CD4-positive, alpha-beta T cell treated with Interleukin-12 subunit alpha and Interleukin-12 subunit beta, for 1 hour (primary cell): ENCODE measurements at places on chromosomes 7 and 10.

DNA sequence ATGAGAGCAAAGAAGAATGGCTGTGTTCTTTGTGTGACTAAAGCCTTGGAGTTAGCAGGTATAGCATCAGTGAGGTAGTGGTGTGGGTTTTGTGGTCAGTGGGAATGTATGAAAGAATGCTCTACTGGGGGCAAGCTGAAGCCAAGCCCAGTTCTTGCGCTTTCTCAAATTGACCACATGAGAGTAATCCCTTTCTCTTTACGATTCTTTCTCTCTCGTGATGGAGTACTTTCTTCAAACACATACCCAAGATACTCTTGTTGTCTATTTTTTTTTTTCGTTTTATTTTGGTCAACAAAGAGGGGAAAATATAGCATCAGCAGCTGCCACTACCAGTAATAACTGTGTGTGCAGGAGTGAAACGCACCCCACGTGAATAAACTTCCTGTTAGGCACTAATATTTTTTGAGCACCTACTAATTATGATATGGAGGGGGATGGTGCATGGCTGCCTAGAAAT is 8.4 kb upstream of the PANK1 start:
- DNase-seq: no peak

GRCh38 chr7:35787925-35788324 is 12.9 kb upstream of the SEPTIN7 start:
- DNase-seq: no peak

DNA sequence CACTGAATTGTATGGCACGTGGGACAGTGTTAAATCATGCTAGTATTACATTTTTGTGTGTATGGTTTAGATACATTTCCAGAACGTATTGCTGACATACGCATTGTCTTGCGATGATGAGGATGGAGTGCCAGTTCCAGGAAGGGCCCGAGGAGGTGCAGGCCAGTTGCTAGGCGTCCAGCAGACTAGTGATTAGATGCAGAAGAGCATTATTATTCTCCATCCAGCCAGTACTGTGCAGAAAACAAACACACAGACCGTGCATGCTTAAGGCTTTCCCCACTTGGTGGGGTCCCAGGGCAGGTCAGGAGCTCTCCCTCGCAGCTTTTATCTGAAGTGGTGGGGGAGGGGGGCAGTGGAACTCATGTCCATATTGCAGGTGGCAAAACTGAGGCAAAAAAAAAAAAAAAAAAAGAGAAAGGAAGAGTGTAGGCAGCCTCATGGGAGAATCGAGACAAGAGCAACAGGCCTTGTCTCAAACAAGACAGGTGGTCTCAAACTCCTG is 189.2 kb downstream of the CAMK1D start:
- no peak for DNase-seq

DNA sequence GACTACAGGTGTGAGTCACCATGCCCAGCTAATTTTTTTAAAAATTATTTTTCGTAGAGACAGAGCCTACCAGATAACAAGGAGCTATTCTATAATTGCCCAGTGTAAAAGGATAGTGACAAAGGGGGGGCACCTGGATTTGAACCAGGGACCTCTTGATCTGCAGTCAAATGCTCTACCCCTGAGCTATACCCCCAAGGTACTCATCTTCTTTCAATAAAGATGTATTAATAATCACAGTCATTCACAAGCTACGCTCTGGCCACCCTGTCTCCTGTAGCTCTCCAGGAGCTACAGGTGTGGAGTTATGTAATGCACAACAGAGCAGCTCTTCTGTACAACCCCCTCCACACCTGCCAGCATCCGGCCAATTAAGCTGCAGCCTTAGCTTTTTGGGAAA is 83.5 kb downstream of the ZNF777 start:
- no peak for DNase-seq

- no peak for DNase-seq
Measured at GRCh38 chr10:35598379-35598778, 6.8 kb upstream of the GJD4 start.

- no peak for DNase-seq
Measured at GRCh38 chr10:114400091-114400490, 4.2 kb downstream of the AFAP1L2 start.

GRCh38 chr10:28514648-28515047 is 18.3 kb upstream of the WAC start:
- no peak for DNase-seq

- no peak for DNase-seq
Measured at GRCh38 chr7:45663167-45663921, 89.2 kb downstream of the ADCY1 start.

- no peak for DNase-seq
Measured at GRCh38 chr10:120011359-120012130, 119.0 kb downstream of the SEC23IP start.

GRCh38 chr7:144782883-144783282 is 53.0 kb downstream of the TPK1 start:
- DNase-seq: no peak

DNA sequence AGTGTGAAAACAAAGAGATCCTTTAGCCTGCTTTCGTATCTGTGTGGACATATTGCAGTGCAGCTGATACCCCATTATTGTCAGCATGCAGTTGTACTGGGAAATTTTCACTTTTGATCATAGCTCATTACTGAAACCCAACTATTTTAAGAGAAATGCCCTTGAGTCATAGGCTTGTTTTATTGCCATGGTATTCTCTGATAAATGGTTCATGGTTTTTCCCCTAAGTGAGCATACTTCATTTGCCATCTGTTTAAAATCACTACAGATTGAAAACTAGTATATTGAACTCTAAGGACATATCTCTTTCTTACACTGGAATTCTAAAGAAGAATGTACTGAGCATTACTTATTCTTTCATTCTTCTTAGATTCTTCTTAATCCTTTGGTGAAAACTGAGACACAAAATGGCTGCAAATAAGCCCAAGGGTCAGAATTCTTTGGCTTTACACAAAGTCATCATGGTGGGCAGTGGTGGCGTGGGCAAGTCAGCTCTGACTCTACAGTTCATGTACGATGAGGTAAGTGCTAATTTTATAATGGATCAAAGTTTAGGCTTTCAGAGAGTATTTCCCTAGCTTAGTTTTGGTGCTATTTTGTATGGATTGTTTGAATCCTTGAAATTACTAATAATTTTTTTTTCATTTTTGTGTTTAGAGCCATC is 63.0 kb downstream of the RALA start:
- DNase-seq: no peak

GRCh38 chr7:127571741-127572505 is 13.5 kb downstream of the GCC1 start:
- DNase-seq: no peak

GRCh38 chr7:151276666-151277590 is 28.4 kb upstream of the SMARCD3 start:
- peak; percentile 59 for DNase-seq

DNA sequence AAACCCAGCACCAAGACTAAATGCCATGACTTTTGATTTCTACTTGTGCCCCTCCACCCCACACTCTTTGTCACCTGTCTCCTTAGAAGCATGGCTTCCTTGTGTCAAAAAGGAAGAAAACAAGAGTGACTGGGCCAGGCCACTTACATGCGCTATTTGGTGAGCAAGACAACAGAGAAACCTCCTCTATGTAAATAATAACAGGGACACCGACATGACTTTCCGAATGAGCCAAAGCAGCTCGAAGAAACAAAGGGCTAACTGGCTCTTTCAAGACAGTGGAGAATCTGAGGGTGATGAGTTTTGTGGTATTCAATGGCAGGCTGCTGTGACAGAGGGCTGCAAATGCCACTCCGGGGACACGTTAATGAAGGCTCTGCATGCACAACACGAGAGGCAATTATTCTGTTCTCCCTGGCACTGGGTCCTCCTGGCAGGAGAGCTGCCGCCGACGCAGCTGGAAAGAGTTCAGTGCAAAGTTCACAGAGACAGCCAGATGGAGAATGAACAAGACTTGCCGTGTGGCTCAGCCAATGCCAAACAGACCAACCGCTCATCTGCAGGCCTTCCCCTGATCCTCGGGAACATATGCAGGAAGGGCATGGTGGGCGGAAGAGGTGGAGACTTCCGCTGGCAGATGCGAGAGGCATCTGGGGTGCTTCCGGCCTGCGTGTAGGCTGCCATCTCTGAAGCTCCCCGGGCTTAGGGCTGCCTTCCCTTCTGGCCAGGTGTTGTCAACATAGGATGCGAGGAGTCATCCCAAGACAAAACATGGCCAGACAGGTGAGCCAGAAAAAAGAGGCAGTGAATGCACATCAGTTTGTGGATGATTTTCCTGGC is 59.1 kb upstream of the SMNDC1 start:
- DNase-seq: peak; percentile 38

DNA sequence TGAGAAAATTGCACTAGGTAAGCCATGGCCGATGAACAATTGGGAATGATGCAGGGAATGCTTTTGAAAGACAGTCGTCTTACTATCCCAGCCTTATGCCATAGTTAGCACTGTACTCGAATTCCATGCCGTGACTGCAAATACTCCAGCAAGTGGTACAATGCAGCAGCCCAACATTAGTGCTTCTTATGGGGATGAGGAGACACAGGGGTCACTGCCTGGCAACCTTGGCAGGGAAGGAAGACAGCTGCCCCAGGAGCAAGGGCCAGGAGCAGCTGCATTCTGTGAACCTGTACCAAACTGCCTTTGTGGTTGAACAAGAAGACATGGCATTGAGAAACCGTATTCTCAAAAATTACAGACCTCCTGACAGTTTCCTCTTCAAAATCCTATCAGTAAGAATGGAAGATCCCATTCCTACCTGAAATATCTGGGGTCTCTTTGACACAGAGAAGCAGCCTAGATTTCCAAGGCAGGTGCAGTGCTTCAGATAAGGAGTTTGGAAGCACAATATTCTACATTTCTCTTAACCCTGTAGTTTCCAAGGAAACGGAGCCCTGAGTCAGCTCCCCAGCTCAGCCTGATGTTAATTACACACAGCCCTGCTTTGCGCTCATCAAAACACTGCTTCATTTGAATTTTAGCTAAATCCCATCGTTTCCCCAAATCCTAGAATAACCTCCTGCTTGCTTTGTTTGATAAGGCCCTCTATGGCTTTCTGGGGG is 49.0 kb upstream of the FRMD4A start:
- no peak for DNase-seq

GRCh38 chr7:70384024-70384423 is 747.9 kb upstream of the GALNT17 start:
- no peak for DNase-seq

- peak; percentile 45 for DNase-seq
Measured at GRCh38 chr7:7816084-7816483, 97.7 kb upstream of the RPA3 start.

GRCh38 chr7:80208700-80209099 is 74.1 kb downstream of the GNAI1 start:
- no peak for DNase-seq

DNA sequence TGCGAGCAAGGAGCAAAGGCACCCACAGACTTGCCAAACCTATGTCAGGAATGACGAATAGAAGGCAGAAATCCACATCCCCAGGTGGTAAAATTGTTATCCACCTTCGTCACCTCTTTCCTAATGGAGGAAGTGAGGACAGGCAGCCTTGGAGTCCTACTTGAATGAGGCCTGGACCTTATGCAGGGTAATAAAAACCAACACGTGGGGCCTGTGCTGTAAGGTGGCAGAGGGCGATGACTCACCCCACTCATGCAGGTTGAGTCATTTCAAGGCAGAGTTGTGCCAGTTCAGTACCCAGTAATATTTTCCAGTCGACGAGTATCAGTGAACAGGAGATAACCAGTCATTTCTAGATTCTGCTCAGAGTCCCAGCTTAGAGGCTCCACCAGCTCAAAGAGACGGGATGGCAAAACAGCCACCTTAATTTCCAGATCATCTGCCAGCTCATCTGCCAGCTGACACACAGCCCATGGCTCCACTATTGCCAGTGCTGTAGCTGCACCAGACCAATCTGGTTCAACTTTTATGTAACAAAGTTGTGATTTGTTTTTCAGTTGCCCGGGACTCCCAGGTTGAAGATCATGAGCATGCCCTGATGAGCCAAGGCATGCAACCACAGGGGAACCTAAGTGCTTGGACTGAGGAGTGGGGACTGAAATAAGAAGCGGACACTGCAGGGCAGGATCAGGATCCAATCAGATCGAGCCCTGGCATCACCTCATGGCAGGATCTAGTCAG is 176.2 kb upstream of the ITGB1 start:
- DNase-seq: peak; percentile 83

GRCh38 chr10:13631594-13631993 is 44.8 kb downstream of the PRPF18 start:
- DNase-seq: no peak

DNA sequence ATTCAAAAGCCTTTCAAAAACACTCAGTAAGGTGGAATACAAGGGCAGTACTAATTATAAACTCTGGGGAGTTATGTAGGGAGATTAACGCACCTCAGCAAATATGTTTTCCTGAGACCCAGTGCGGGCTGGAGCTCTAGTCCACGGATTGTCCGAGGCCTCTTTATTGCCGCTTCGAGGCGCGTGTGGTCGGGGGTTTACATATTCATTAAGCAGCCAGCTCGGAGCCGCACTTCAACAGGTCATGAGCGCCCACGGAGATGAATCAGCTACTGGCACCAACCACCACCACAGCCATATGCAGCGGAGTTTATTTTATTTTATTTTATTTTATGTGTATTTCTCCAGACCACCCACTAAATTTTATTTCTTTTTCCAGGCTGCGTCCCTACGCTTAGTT is 195.9 kb upstream of the ADARB2 start:
- DNase-seq: no peak

DNA sequence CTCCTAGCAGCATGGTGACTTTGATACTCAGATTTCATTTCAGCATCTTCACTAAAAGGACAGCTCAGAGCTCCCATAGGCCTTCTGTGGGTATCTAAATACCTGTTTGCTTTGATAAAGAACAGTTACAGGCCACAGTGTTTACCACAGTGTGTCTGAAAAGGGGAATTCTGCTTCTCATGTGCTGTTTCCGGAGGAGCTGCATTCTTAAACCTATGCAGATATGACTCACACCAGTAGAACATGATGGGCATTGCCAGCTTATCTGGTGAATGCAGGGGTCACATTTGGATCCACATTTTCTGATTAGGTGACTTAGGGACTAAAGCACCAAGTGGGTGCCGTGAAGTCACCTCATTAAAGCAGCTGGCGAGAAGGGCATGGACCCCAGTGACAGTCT is 52.6 kb downstream of the TRRAP start:
- DNase-seq: peak; percentile 69

DNA sequence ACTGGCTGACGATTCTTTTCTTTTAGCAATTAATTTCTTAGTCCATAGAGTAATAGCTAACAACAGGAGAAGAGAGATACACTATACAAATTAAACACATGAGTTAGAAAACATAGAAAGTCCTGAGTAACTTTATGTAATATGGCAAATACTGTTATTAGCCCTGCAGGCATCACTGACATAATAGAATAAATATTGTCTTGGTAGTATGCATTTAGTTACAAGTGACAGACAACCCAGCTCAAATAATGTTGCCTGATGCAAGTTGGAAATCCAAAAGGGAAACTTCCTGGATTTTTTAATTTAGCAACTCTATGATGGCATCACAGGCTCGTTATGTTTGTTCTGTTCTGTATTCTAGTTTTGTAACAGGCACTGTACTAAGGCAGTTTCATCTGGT is 95.1 kb downstream of the DKK1 start:
- DNase-seq: no peak

GRCh38 chr7:2918406-2918805 is 74.3 kb upstream of the GNA12 start:
- DNase-seq: no peak
